Body of pancreas (tissue), 4 donors: ENCODE measurements at places on chromosomes 4 and X.

GRCh38 chr4:1122505-1122904 lies 9.1 kb upstream of the RNF212 start:
- no peak for DNase-seq

DNA sequence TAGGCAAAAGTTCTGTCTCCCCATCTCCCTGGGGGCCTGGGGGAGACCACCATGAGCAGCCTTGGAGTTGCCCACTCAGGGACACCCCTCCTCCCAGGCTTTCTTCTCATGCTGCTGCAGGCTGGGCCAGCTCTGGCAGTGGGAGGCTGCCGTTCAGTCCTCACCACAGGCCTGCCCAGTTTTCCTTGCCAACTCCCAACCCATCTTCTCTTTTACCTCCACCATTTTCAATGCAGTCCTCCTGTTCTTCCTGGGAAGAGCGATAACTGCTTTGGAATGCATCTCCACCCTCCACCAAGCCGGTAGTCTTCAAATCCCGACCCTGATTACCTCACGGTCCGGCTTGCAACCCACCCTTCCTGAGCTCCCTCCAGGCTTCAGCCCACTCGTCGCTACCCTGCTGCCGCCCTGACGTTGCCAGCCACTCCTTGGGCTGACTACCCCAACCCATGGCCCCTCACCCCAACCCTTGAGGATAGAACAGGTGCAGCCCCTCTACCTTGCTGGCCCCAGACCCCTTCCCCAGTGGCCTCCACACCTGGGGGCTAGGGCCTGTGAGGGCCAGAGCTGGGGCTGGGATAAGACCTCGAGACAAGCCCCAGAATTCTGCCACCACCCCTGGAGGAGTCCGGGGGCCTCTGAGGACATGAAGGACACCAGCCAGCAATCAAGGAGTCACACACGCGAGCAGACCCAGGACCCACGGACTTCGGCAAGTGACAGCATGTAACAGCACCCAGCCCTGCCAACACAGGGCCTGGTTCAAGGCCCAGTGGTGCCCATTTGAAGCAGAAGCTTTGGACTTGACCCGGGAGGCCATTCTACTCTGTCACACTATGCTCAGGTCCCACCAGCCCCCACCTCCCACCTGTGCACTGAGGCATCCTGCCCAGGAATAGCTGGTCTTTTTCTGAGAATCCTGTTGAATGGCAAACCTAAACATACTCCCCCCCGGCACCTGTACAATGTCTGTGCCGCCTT lies 9.2 kb downstream of the WDR1 start:
- no peak for DNase-seq

- no peak for DNase-seq
Observed at GRCh38 chrX:20140420-20140819, 1.2 kb downstream of the EIF1AX start.

DNA sequence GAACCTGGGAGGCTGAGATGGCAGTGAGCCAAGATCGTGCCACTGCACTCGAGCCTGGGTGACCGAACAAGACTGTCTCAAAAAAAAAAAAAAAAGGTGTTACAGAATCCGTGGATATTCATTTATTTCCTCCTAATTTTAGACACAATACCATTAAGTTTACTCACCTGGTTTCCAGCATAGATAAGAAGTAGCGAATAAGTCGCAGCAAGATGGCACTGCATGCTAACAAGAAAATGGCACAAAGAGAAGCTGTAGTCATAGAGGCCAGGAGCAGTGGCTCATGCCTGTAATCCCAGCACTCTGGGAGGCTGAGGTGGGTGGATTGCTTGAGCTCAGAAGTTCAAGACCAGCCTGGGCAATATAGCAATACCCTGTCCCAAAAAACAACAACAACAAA lies 17.0 kb upstream of the MOB1B start:
- DNase-seq: peak; percentile 10

GRCh38 chr4:146632770-146633470 lies 5.8 kb upstream of the POU4F2 start:
- DNase-seq: no peak

DNA sequence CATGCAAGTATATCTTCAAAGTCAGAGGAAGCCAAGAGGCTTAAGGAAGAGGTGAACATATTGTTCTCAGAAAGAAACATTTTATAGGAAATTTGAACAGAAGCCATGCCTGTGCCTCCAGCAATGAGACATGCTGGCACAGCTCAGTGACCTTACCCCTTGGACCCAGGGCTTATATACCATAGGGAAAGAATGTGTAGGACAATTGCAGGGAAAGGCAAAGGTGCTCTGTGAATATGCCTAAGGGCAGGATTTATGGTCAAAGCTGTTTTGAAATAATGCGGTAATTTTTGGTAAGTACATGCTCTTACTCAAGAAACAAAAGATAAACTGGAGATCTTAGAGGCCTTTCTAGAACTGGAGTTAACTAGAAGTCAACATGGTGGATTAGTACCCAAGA lies 568.8 kb downstream of the GRID2 start:
- no peak for DNase-seq

- DNase-seq: peak; percentile 14
Observed at GRCh38 chrX:38627683-38628082, 66.3 kb downstream of the TSPAN7 start.

DNA sequence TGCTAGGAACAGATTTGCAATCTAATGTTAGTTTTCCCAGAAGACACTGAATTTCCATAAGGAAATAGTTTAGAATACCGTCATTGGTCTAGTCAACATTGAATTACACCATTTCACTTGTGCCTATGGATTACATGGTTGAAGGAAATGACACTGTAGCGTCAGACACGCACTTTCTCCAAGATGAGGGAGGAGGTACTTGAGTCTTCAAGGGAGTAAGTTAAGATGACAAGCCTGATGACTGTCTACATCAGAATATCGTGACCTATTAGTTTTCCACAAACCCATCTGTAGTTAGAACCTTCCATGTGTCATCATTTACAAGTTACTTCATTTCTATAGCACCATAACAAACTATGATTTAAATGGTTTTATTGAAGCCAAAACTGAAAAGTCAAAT lies 153.7 kb downstream of the AMELX start:
- DNase-seq: no peak

- DNase-seq: no peak
Observed at GRCh38 chr4:131644619-131645018, 1504.5 kb upstream of the PCDH10 start.

DNA sequence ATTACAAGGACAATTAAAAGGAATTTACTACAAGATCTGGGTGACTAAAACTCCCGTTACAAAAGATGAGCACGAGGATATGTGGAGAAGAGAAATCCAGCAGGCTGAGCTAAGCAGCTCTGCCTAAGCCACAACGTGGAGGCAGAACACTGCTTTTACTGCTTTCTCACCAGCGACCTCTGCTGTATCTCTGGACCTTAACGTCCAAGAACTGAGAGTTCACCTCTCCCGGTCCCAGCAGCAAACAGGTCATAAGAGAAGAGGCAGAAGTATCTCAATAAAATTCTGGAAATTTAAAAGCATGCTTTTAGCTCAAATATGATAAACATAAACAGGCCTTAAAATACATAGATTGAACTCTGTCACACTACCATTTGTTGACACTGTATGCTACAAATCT lies 81.0 kb downstream of the ADGRA3 start:
- DNase-seq: peak; percentile 55

DNA sequence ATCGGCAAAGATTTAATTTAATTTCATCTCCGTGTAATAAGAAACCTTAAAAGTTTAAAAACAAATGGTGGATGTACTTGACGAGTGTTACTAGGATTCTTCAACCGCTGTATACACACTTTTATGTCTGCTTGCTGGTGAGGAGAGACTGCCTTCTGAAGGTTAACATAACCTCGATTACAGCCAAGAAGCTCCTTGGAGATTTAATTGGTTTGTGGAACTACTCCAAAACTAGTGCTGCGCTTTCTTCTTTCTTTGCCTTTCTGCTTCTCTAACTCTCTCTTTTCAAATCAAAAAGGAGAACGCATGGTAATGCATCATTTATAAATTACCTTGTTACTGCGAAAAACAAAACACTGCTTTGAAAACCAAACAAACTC lies 109.0 kb downstream of the ANTXR2 start:
- no peak for DNase-seq

GRCh38 chrX:2517055-2517454 lies 16.3 kb upstream of the DHRSX start:
- DNase-seq: no peak

DNA sequence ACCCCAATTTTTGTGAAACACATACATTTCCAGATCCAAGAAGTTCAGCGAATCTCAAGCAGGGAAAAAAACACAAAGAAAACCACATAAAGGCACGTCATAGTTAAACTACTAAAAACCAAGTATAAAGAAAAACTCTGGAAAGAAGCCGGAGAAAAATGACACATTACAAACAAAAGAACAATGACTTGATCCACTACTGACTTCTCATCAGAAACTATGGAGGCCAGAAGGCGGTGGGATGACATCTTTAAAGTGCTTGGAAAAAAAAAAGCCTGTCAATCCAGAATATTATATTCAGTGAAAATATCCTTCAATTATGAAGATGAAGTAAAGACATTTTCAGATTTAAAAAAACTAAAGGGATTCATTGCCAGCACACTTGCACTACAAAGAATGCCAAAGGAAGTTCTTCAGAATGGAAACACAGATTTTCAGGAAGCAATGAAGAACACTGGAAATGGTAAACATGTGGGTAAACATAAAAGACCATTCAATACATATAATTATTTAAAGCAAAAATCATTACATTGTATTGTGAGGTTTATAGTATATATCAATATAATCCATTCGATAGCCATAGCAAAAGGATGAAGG lies 32.6 kb upstream of the PPP2R2C start:
- no peak for DNase-seq

- no peak for DNase-seq
Observed at GRCh38 chrX:10040961-10041360, 73.8 kb downstream of the CLDN34 start.

DNA sequence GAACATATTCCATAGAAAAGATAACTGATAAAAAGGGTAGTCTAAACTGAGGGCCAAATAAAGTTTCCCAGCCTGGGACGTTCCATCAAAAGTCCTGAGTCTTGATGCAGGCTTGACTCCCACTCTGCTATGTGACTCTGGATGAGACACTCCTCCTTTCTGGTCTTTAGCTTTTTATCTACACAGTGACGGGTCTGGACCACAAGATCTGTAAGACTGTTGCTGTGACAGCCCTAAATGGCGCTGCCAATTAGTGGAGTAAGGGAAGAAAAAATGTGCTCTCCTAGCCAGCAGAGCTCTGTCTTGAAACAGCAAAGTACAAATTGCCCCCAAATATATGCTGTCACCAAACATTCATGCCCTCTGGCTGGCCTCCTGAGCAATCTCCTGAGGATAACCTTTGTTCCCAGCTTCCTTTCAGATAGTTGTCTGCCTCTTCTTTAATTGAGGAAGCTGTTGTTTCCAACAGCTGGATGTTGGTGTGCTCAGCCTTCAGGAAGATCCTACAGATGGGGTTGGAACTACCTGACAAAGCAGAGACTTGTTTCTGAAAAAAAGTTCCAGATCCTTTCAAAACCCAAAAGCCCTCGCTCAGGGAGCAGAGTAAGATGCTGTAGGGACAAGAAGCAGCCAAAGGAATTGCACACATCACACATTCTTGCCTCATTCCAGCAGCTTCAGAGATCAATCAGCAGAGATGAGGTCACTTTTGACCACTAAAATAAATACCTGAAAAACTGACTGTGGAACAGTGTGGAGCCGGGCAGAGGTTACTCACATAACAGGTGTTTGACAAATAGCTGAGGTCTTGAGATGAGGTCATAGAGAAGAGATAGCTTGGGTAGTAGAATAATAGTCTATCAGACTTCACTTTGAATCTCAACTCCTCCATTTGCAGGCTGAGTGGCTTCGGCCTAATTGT lies 383.4 kb upstream of the FGF13 start:
- no peak for DNase-seq

- DNase-seq: no peak
Observed at GRCh38 chrX:10811111-10811510, 190.7 kb upstream of the MID1 start.

- no peak for DNase-seq
Observed at GRCh38 chr4:51895158-51895557, 52.2 kb downstream of the DCUN1D4 start.

DNA sequence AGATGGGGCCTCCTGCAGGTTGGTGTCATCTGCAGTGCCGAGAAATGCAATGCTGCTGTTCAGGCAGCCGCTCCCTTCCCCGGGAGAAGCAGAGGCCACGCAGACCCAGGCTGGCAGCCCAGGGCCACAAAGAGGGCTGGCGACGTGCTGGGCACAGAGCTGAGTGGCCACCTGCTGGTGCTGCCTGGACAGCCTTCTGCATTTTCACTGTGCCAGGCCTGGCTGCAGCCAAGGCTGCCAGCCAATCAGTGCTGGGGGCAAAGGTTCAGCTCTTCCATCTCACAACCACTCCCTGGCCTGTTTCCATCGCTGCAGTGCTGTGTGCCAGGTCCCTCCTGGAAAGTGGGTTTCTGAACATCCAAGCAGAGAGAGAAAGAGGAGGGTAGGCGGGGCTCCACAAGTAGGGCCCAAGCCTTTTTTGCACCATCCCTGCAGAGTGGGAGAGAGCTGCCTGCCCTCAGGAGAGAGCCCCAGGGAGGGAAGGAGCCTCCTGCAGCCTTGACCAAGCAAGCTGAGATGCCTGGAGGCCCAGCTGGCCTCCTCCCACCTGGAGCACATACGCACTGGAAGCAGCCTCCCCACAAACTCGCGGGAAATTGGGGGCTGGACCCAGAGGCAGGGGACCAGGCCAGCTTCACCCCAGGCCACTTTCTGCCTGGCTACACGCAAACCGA lies 20.1 kb downstream of the ADRA2C start:
- DNase-seq: peak; percentile 79
